ENCODE measurements at places on chromosomes 12 and 14.
A peak's percentile ranks its signal among the peaks of the same experiment; 100 is the strongest.

GRCh38 chr14:55688566-55688965, 108.6 kb downstream of the KTN1 start:
- no peak for DNase-seq

- DNase-seq, result peak; percentile 41
These were observed 3.4 kb downstream of the GPR84 start for GRCh38 chr12:54360717-54361456.

DNA sequence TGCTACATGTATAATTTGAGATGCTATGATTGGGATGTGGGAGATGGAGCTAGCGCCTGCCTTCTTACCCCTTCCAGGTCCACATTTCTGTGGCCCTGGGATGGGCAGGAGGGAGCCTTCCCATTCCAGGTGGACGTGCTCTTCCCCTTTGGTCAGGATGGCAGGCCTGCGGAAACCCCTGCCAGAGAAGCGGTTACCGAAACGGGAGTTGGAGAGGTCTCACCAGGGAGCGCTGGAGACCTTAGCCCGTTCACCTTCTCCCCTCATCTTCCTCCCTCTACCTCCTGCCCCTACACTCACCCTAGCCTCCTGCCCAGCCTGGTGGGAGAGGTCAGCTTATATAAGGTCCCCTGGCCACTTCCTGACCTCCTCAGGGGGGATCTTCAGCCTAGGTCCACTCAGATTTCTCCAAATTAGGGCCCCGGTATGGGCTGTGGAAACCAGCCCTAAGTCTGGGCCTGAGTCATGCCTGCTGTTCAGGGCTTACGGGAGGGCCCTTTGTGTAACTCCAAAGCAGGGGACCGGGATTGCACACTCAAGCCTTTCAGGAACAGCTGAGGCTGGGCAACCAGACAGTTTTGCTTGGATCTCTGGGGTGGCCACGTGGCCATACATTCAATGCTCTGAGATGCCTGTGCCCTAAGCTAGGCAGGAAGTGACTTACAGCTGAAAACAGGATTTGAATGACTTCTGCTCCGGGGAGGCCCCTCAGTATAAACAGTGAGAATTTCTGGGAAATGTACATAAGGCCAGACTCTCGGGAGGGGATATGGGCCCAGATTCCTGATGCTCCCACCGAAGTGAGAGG, 10.2 kb upstream of the MEG3 start:
- no peak for DNase-seq

DNA sequence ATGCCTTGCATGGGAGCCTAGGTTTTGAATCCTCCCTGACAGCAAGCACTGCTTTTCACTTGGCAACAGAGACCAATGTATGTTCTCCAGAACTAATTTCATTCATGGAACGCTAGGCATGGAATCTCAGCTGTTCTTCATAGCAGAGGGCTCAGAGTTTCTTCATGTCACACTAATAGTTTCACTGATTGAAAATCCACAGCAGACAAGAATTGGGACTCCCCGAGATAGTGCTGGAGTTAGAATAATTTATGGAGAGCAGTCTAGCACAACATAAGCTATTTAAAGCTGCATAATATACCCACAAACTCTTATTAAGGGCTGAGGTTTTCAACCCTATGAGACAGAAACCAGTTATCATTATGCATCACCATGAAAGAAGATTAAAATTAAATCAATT, 342.5 kb downstream of the TMEM132D start:
- no peak for DNase-seq

Data from activated naive CD4-positive, alpha-beta T cell (primary cell).